Stimulated activated CD8-positive, alpha-beta memory T cell treated with anti-CD3 and anti-CD28 coated beads, Interleukin-2, amount 100 ng/mL, for 1 hour (primary cell): ENCODE measurements at places on chromosomes 4 and X.

- no peak for DNase-seq
These were observed 47.0 kb downstream of the ASIC5 start for GRCh38 chr4:155819066-155819465.

- no peak for DNase-seq
These were observed 122.3 kb downstream of the MAML3 start for GRCh38 chr4:140031706-140032105.

DNA sequence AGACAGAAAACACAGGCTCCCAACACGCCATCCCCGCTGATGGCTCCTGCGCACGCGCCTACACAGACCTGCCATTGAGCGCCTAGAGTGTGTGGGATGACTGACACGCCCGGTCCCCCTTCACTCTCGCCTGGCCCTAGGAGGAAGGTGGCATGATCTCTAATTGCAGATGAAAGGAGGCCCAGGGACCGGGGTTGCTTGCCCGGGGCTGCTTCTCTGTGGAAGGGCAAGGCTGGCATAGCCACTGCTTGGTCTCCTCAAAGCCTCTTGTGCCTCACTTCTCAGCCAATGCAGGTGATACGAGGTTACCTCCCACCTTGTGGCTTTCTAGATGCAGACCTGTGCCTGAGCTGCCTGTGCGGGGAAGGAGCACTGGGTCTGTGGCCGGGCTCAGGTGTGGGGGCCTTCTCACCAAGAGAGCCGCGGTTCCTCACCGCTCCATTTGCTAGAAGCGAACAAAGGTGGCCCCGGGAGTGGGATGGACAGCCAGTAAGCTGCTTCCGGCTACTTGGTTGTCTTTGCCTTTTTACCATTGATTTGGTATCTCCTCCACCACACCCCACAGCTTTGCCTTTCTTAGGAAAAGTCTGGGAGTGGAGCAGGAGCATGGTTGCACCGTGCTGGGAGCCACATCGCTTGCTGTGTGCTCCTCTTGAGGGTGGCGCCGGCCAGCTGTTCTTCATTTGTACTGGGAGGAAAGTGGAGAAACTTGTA, 47.0 kb downstream of the TBC1D14 start:
- DNase-seq = no peak

DNA sequence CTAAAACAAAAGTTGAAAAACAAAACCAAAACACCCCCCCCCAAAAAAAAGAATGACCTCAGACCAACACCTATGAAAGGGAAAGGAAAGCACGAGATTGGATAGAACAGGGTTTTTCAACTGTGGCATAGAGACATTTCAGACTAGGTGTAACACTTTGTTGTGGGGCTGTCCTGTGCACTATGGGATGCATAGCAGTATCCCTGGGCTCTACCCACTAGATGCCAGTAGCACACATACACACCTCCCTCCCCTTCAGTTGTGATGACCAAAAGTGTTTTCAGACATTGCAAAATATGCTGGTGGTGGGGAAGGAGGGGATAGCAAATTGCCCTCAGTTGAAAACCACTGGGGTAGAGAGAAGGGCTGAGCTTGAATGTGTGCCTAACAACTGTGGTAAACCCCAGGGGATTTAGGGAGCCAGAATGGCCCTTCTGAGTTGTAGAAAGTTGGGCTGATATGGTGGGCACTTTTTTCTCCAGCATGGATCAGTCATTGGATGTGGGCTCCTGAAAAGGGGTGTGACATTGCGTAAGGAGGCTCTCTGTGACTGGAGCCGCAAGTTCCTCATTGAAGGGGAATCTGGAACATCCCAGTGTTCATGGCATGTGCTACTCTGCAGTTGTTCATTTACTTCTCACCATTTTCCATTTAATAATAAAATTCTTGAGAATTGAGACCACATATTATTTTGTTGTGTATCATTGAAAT, 8.8 kb upstream of the GEMIN8 start:
- DNase-seq = no peak

DNA sequence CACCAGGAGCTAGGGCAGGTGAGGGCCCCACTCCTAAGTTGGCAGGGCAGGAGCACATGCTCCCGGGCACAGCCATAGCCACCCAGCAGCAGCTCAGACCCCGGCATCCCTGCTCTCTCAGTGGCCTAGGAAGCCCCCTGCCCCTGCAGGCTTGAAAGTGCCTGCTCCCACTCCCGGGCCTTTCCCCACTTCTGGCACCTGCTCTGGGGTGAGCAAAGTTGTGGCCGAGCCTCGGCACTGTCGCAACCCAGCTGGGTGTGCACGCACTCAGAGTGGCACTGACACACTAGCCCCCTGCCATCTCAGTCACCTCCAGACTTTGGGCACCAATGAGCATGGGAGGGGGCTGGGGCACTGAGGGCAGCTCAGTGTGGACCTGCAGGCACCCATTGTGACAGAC, 60.8 kb upstream of the CDKN2AIP start:
- no peak for DNase-seq

DNA sequence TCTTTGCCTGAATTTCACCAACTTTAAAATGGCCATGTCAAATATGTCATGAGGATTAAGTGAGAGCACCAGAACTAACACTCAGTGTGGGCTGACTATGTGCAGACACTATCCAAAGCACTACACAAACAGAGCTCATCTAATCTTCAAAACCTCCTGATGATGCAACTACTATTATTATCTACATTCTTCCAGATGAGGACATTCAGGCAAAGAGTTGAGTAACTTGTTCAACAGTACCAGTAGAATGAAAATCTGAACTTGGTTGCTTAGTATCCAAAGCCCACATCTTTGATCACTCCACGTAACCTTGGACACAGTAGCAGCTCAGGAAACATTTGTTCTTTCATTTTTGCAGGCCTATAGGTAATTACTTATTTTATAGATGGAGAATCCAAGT, 90.1 kb downstream of the ATP8A1 start:
- no peak for DNase-seq

GRCh38 chrX:3451571-3451970, 105.1 kb upstream of the MXRA5 start:
- DNase-seq = no peak

DNA sequence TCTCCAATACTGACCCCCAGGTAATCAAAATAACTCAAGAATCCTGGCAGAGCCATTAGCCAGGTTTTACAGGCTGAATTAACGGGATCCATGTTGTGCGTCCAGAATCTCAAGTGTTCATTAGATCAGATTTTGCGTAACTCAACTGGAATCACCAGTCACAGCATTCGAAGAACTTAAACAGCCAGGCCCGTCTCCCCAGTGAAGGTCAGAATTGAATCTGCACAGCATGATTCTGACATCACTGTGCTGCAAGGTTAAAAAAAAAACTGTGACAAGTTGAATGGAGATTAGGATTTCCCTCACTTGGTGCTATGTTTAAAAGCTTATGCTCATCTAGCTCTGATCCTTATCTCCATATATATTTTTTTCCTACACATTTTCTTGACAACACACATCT, 96.1 kb downstream of the ANOS1 start:
- DNase-seq = no peak

DNA sequence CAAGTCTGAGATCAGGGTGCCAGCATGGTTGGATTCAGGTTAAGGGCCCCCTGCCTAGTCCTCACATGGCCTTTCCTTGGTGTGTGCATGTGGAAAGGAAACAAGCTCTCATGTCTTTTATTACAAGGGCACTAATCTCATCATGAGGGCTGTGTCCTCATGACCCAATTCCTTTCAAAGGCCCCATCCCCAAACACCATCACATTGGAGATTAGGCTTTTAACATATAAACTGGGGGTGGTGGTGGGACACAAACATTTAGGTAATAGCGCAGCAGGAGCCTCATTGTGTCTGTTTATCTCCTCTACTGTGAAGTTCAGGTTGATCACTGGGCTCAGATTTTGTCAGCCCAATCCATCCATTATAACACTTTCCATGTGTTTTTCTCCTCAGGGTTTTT, 41.0 kb downstream of the BEX3 start:
- DNase-seq = no peak

DNA sequence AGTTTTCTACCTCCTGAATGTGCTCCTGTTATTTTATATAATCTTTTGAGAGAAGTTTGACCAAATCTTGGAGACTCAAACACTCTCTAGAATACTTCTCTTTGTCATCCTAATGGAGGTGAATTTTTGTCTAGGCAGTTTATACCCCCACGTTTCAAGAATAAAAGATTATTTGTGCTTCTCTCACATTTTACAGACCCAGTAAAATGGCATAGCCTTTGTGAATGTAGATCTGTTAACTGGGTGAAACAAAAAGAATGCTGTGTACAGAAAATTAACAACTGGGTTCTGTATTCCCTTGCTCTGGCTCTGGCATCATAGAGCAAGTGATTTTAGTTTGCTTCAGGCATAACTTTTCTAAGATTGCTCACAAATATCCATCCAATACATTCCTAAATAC, 26.1 kb downstream of the GASK1B start:
- DNase-seq = no peak

DNA sequence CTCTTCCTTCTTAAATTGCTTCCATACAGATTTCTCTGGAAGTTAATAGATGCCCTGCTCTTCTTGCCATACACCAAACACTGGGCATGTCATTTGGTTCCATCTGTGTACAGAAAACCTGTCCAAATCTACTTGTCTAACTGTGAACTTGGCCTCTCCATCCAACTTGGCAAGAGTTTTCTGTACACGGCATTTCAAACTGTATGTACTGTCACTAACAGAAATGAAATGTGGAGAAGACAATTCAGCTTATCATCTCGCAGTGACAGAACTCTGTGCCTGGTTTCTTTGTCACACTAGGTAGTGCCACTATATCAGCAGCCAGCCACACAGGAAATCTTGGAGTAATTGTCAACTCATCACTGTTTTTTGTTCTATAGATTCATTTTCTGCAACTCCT, 58.2 kb downstream of the CXXC4 start:
- DNase-seq = no peak

- no peak for DNase-seq
These were observed 121.0 kb upstream of the TEX13D start for GRCh38 chrX:124211312-124211942.

GRCh38 chr4:94158883-94159282, 48.8 kb upstream of the SMARCAD1 start:
- no peak for DNase-seq

GRCh38 chr4:147884536-147884935, 152.6 kb downstream of the ARHGAP10 start:
- no peak for DNase-seq

- no peak for DNase-seq
These were observed 438.7 kb downstream of the RPA4 start for GRCh38 chrX:97322401-97322800.

DNA sequence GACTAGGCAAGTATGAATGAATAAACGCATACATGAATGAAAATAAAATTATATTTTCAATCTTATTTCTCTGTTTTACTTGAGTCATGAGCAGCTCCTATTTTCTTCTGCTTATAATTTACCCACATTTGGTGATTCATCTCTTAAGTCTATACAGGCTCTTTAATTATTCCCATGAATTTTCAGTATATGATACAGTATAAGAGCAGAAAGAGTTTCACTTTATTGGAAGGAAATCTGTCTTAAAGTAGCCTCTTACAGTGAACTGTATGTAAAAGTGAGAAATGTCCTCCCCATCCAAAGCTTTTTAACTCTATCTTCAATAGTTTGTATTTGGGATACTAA, 50.8 kb downstream of the TMEM165 start:
- no peak for DNase-seq

GRCh38 chrX:110322603-110323002, 4.7 kb upstream of the AMMECR1 start:
- DNase-seq = no peak

DNA sequence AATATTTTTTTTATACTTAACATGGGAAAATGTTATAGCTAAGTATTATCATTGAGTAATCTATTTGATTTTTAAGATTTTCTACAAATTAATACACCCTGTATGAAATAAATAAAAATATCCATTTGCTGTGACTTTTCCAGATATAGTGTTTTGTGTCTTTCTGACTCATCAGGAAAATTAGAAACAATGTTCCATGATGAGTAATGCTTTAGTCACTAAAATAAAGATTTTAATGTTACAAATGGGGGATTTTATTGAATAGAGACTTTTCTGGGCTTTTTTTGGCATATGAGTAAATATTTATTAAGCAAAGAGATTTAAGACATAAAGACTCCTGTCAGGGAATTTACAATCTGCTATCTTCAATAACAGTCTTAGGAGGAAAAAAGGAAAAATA, 279.2 kb upstream of the NOCT start:
- DNase-seq = no peak
